Fibroblast of skin of right quadriceps (primary cell): ENCODE measurements at places on chromosomes 3 and 15.

DNA sequence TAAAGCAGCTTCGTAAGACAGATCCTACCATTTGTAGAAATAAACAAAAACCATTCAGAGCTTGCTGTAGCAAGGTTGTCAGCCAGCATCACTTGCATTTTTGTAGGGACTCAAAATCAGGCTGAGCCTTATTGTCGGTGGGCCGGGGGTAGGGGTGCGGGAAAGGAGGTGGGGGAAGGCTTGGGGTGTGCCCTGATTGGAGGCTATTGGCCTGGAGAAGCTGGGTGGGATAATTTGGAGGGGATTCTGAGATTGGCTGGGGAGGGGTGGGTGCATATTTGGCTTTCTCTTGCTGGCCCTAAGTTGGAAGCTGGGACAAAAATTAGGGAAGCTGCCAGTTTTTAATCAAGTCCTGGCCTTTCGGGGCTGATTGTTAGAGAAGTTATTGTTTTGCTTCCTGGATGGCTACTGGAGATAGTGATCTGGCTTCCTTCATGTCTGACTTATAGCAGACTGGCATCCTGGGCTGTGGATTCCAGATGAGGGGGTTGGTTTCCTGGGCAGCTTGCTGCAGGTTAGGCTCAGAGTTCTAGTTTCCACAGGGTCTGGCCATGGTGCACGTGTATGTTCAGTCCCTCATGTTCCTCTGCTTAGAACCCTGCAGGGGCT is 22.8 kb downstream of the STOML1 start:
- no peak for DNase-seq

DNA sequence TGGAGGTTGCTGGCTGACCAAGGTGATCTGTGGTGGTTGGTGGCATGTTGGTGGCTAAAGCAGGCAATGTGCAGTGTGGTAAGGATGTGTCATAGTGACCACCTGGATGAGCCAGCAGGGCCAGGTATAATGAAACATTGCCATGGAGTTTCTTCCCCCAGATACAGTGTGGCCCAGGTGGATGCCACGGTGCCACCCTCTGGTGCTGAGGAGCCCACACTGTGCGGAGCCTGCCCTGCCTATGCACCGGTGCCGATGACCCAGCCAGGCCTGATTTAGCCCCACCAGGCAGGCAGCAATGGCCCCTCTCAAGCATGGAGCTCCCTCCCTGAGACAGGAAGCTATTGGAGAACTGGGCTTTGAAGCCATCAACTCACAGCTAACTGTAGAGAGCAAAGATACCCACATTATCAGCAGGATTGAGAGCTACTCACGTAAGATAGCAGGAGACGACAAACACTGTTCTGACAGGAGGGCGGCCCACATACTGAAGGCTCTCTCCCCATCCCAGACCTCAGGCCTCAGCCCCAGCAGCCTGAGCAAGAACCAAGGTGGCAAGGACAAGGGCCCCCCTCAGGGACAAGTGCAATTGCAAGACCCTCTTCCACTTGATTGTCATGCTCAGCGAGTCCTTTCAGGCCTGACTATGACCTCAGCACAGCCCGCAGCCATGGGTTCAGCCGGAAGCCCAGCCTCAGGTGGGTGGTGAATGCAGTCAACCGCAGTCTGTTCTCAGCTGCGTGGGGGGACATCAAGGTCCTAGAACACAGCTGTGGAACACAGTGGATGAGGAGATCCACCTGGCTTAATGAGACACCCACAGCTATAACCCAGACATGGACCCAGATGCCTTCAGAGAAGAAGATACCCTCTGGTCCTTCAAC is 82.8 kb upstream of the CDV3 start:
- DNase-seq = no peak

- no peak for DNase-seq
Observed at GRCh38 chr3:172617013-172617706, 93.7 kb downstream of the NCEH1 start.

GRCh38 chr15:68679161-68679560 is 100.4 kb downstream of the CORO2B start:
- DNase-seq = no peak

- DNase-seq = peak; percentile 79
Observed at GRCh38 chr3:52005571-52005986, 9.9 kb upstream of the RPL29 start.

DNA sequence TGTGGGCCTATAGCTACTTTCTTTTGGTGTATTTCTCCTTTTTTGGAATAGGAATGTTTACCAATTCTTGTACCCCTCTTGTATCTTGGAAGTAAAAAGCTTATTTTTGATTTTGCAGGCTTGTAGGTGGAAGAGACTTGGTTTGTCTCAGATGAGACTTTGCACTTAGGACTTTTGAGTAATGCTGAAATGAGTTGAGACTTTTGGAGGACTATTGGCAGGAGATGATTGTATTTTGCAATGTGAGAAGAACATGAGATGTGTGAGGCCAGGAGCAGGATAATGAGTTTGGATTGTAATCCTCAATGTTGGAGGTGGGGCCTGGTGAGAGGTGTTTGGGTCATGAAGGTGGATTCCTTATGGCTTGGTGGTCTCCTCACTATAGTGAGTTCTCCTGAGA is 106.3 kb downstream of the KBTBD8 start:
- no peak for DNase-seq

GRCh38 chr3:60333710-60334109 is 917.5 kb downstream of the FHIT start:
- no peak for DNase-seq

- DNase-seq = peak; percentile 33
Observed at GRCh38 chr15:39096608-39097205, 484.2 kb upstream of the THBS1 start.

DNA sequence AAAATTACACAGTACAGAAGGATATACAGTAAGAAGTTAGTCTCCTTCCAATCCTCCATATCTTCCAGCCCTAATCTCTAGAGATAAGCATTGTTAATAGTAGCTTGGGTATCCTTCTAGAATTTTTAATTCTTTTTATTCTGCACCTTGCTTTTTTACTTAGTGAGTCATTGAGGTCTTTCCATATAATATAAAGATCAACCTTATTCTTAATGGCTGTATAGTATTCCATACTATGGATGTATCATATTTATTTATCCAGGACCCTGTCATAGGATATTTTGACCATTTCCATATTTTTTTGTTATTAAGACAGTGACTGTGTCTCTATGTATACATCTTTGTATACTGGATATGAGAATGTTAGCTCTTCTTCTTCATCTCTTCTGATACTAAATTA is 36.3 kb upstream of the SKOR1 start:
- no peak for DNase-seq

DNA sequence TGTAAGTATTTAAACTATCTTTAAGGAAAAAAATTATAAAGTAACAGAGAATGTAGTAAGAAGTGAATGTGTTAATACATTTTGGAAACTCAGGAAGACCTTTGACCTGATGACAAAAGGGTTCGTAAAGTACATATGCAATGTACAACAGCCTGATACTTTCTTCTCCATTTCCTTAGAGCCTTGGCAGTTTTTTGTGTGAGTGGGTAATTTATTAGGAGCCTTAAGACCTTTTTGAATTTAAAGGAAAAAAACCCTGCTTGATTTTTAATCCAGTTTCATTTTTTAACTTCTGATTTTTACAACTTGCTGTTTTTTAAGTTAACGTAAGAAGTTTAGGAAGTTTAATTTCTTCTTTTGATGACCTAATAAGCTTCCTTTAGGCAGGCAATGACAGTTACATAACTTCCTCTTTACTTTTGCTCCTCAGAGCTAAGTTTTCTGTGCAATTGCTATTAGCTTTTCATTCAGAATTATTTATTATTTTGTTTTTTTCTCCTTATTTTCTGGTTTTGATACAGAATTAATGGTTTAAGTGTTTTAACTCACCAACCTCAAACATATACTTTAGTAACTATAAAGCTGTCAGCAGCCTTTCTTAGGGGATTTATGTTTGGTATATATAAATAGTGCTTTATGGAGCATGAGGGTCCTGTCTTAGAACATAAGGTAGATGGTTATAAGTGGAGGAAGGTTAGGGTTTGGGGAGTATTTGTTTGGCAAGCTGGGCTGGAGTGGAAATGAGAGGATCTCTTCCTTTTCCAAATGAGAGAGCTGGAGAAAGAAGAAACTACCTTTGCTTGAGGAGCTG is 35.2 kb downstream of the ARMC8 start:
- no peak for DNase-seq

GRCh38 chr3:127614928-127615589 is 13.9 kb upstream of the PODXL2 start:
- no peak for DNase-seq

DNA sequence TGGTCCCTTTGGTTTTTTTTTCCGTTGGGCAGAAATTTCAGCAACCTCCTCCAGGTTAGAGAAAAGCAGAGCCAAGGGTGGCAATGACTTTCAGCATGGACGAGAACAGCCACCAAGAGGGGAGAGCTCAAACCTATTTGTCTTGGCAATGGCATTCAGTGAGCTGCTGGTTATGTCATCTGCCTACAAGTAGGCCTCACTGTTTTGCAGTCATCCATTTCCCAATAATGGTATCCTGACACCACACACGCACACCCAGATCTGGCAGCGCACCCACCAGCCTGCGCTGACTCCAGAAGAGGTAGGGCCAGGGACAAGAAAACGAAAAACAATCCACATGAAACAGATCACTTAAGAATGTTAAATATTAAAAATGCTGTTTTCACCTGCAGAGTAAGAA is 92.3 kb downstream of the MAGI1 start:
- DNase-seq = peak; percentile 48

GRCh38 chr3:31858439-31858838 is 122.6 kb downstream of the OSBPL10 start:
- peak; percentile 6 for DNase-seq

DNA sequence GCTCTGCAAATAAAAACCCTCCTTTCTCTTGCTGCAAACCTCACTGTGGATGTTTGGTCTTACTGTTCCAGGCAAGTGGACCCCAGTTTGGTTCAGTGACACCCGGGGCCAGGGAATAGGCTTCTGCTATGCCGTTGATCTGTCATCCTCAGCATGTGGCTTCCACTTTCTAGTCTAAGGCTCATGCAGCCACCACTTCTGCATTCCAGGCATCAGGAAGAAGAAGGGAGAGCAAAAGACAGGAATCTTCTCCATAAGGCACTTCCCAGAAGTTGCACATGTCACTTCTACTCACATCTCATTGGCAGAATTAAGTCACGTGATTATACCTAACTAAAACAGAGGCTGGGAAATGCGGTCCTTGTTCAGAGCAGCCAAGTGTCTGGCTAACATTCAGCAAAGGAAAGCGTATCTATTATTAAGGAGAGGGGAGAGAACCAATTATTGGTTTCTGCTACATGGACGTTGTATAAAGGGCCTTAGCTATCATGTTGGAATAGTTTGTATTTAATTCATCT is 173.6 kb upstream of the PFN2 start:
- DNase-seq = no peak

DNA sequence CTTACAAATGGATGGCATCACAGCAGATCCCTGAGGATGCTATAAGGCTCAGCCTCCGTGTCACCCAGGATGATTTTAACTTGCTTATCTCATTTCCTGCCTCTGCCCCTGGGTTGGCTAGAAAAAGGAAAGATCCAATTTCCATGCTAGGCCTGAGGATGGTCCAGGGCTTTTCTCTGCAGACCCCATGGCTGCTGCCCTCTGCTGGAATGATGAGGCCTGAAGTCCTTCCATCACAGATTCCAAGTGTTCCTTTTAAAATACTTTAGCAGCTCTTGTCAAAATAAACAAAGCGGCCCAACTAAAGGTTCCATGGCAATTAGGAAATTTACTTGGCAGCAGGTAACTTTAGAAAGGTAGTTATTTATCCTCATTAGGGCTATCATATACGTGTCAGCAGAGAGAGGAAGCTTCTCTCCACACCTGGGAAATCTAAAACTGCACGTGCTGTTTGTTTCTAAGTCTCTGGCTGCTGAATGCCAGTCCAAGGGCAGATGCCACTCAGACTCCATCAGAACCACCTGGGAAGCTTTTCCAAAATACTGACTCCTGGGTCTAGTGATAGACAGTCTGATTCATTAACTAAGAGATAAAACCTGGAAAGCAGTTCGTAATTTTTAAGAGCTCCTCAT is 401.9 kb upstream of the IL12A start:
- DNase-seq = peak; percentile 58

- peak; percentile 9 for DNase-seq
Observed at GRCh38 chr15:66401130-66402021, 14.7 kb downstream of the MAP2K1 start.

DNA sequence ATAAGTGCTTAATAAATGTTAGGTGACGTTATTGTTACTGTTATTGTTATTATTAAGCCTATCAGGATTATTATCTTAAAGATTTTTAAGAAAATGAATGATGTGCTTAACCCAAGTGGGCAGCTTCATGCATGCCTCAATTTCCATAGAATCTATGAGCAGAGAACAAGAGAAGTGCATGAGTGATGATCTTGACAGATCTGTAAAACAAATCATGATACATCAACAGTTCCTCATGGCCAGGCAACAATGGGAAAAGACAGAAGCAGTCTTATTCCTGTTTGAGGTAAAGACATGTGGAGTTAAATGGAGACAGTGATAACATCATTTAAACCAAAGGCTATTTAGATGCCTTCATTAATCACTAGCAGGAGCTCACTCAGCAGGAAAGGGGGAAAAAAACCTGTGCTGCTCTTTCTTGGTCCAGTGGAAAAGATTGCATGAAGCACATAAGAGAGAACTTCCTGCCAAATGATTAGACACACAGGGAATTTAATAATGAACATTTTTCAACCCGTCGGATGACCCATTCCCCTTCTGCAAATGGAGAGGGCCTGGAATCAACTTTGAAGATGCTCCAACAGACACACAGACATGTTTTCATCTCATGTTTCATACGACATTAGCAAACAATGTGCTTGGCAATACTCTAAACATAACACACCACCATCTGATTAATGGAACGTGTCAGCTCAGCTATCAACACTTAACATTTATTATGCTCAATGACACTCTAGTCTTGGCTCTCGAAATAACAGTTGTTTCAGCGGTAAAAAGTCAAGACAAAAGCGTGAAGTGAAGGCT is 212.2 kb upstream of the LRRN1 start:
- peak; percentile 50 for DNase-seq

- DNase-seq = peak; percentile 3
Observed at GRCh38 chr15:26773067-26773877, 406 bp upstream of the GABRB3 start.

GRCh38 chr3:186308549-186308948 is 53.5 kb downstream of the DGKG start:
- DNase-seq = no peak

DNA sequence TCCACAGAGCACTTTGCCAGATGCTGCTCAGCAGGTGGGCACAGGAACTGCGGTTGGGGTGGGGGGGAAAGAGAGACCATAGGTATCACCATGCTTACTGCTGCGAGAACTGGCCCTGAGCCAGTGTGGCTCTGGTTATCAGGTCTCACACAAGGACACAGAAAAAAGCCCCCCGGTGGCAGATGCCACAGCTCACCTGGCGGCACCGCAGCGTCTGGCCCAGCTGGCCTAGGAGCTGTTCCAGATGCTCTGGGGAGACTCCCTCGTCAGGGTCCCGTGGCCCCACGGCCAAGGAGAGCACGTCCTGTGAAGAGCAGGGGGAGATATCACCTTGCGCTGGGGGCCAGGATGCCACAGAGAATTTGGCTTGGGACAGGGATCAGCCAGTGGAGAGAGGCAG is 10.8 kb downstream of the CDAN1 start:
- no peak for DNase-seq

- DNase-seq = peak; percentile 59
Observed at GRCh38 chr15:66735909-66736305, 33.9 kb downstream of the SMAD6 start.

- no peak for DNase-seq
Observed at GRCh38 chr15:74547616-74548015, 6.6 kb downstream of the ARID3B start.

- no peak for DNase-seq
Observed at GRCh38 chr3:138202945-138203701, 16.0 kb downstream of the ARMC8 start.
